ENCODE measurements at places on chromosomes 5 and 9.

DNA sequence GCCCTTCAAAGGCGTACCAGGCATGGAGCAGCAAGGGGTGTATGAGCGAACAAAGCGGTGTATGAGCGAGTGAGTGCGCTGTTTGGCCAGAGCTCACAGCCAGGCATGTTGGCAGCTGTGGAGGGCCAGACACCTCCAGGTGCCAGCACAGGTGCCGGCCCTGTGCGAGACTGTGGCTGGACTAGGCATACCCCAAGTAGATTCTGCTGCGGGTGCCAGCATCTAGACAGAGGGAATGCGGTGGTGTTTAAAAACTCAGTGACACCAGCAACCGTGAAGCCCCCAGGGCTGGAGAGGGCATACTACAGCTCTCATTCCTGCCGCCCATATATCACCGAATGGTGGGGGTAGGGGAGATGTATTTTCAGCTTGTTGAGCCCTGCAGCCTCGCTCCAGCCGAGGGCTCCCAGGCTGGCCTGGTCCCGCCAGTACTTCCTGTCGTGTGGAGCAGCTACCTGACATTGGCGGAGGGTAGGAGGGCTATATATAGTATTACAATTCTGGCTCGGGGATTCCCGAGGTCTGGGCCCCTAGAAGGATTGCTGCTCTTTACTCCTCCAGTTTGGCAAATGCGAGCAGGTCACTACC lies 1829.6 kb upstream of the NUDT12 start:
- DNase-seq, result peak; percentile 23

GRCh38 chr9:88270413-88270812 lies 117.8 kb upstream of the SPIN1 start:
- DNase-seq, result peak; percentile 44

GRCh38 chr9:85940275-85940831 lies 593 bp upstream of the NAA35 start:
- peak; percentile 5 for DNase-seq

- DNase-seq, result no peak
These were observed 8.8 kb downstream of the ZNF608 start for GRCh38 chr5:124737651-124738050.

- no peak for DNase-seq
These were observed 300.3 kb downstream of the MRPS30 start for GRCh38 chr5:45109062-45109461.

DNA sequence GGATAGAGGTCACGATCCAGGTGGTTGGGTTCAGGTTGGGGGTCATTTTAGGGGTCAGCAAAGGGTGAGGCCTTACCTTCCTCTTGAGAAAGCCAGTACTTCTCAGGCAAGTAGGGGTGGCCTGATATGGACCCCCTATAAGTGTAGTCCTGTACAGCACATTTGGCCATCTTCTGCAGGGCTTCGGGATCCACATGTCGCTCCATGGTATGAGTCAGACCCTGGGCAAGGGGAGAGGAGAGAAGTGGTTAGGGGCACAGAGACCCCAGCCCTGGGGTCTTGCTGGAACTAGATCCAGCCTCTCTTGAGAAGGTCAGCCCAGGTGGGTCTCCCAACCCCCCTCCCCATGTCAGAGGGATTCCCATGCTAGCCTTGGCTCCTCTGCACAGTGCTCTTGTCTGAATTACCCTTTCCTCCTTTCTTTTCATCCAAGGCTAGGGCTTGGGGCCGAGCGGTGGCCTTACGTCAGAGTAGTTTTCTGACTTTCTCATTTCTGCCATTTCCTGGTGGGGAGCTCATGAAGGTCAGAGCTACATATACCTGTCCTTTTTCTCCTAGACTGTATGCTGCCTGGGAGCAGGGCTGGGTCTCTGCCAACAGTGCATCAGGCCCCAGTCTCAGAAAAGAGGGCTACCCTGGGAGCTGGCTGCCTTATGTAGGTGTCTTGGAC lies 9.0 kb upstream of the MYORG start:
- no peak for DNase-seq

DNA sequence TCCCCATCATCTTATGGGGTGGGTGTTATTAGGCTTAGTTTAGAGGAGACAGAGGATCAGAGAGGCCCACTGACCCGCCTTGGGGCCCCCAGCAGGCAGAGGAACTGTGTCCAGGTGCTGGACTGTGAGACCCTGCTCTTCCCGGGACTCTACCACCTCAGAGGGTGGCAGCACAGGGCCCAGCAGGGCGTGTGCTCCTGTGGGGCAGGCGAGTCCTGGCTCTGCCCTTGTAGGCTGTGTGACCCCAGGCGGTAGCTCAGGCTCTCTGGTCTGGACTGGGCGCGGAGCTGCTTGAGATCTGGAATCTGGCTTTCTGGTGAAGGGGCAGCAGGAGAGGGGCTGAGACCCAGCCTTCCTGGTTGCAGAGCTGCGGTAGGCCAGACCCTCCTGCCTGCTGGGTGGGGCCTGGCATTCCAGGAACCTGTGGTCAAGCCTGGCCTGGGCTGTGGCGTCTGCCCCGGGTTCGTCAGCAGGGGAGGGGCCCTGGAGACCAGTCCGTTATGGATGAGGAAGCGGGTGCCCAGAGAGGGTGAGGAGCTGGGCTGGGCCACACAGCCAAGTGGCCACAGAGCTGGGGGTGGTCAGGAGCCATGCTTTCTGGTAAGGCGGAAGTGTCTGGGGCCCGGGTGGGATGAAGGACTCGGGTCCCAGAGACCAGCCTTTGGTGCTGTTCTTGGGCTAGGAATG lies 46.5 kb downstream of the RXRA start:
- DNase-seq, result no peak

All from urothelium cell line (cell line).